ENCODE measurements at places on chromosomes 1 and 21.

- no peak for DNase-seq
Observed at GRCh38 chr1:229340496-229340895, 2.4 kb downstream of the CCSAP start.

- no peak for DNase-seq
Observed at GRCh38 chr1:26476958-26477357, 4.7 kb downstream of the HMGN2 start.

DNA sequence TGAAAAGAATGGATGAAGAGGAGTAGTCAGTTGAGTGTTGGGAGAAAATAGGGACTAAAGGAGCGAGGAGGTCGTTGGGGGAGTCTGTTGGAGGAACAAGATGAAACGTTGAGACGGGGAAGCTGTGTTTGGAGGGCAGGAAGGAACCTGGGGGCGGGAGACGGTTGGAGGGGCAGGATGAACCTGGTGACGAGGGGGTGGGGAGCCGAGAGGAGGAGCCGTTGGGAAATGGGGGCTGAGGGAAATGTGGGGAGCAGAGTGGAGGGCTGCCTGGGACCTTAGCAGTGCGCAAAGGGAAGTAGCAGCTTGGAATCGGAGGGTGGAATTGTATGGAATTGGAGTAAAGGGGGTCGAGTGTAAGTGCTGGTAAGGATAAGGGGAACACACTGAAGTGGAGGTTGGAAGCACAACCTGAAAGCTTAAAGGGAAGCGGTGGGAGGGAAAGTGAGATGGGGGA, 630 bp downstream of the MTF2 start:
- peak; percentile 21 for DNase-seq

- DNase-seq: no peak
Observed at GRCh38 chr21:46483300-46484295, 24.9 kb downstream of the DIP2A start.

- DNase-seq: no peak
Observed at GRCh38 chr21:41425588-41425953, 468 bp upstream of the MX1 start.

Data from GM20000 (cell line).